Effector memory CD8-positive, alpha-beta T cell (primary cell): ENCODE measurements at places on chromosomes 4 and X.

- no peak for DNase-seq
Measured at GRCh38 chr4:127479031-127479622, 153.6 kb upstream of the INTU start.

DNA sequence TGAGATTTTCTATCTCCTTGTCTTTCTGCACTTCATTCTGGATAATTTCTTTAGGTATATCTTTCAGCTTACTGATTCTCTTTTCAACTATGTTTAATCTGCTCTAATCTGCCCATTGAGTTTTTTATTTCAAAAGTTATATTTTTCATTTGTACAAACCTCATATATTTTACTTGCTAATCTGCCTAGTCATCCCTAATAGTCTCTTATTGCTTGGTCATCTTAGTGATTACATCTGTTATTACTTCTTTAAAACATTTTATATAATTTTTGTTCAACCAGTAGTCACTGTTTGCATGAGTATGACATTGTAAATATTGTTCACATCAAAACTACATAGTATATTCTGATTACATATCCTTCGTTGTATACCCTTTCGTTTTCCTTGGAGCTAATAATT lies 32.4 kb downstream of the KANTR start:
- DNase-seq: no peak

- DNase-seq: no peak
Measured at GRCh38 chr4:118033148-118034052, 886 bp upstream of the NDST3 start.

DNA sequence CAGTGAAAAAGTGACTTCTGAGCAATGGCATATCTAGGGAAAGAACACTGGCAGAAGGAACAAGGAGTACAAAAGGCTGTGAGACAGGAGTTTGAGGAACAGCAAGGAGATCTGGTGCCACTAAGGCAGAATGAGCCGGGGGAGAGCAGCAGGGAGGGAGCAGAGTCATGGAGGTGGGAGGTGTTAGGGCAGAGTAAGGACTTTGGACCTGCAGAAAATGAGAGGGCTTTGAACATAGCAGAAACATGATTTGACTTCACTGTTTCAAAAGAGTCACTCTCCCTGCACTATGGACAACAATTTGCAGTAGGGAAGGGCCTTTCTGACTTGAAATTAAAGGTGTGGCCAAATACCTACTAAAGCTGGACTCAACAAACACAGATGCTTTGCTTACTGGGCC lies 356.2 kb downstream of the ADGRL3 start:
- no peak for DNase-seq

DNA sequence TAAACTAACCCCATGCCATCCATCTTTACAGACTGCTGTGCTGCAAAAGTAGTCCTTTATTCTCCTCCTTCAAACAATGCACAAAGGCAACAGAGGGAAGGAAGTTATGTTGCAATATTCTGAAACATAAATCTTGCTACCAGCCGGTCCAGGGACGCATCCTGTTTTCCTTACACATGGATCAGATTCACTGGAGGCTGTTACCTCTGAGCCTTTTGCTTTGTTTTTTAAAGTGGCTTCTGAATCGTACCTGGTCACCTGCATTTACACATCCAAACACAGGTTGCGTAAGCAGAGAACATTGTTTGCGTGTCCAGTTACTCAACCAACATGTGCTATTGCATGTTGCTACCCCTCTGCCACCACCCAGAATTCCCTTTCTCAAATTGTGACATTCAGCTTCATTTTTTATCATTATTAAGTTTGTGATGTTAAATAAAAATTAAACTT lies 8.8 kb downstream of the PPARGC1A start:
- no peak for DNase-seq

- peak; percentile 29 for DNase-seq
Measured at GRCh38 chr4:76993787-76994641, 44.5 kb downstream of the SEPTIN11 start.

DNA sequence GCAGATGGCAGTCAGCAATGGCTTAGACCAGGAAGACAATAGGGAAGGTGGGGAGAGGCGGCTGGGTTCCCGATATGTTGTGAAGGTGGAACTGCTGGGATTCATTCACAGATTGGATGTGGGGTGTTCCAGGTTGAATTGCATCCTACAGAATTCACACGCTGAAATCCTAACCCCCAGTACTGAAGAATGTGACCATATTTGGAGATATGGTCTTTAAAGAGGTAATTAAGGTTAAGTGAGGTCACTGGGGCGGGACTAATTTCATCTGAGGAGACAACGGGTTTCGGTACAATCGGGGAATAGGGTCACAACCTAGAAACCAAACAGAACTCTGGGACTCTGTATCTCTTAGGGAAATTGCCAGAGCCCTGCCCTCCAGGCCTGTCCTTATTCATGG lies 5.3 kb upstream of the CHRNA9 start:
- DNase-seq: no peak

- DNase-seq: no peak
Measured at GRCh38 chrX:39144956-39145355, 343.7 kb downstream of the MID1IP1 start.

- DNase-seq: no peak
Measured at GRCh38 chr4:158999166-158999682, 103.7 kb upstream of the RAPGEF2 start.

- no peak for DNase-seq
Measured at GRCh38 chr4:185846505-185847150, 34.6 kb upstream of the SORBS2 start.

GRCh38 chr4:35166466-35166865 lies 1077.8 kb downstream of the ARAP2 start:
- no peak for DNase-seq

DNA sequence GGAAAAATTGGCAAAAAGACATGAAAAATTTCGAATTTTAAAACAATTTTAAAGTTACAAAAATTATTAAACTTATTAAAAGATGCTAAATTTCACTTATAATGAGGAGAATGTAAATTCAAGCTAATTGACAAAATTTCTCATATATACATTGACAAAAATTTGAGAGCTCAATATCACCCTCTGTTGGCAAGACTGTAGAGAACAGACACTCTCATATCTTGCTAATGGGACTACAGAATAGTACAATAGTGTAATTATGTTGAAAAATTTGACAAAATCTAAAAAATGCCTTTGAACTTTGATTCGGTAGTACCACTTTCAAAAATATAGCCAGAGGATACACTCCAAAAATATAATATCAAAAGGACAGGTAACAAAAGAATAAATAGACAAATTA lies 29.8 kb downstream of the DCAF8L2 start:
- DNase-seq: no peak

DNA sequence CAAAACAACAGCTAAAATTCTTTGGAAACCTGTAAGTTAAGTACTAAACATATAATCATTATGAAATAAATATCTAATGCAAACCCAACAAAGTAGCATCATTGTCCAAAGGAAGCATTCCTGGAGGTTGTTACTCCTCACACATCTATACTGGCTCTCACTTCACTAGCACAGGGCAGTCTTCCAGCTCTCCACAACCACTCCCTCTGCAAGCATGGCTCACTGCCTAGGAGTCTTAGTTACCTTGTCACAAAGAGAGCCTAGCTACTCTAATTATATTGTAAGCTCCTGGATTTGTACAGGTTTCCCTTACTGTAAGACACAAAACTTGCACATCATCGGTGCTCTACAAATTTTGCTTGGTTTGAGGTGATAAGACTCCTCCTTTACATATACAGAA lies 76.1 kb downstream of the AMMECR1 start:
- DNase-seq: no peak

GRCh38 chr4:170672381-170672965 lies 582.7 kb upstream of the AADAT start:
- no peak for DNase-seq

DNA sequence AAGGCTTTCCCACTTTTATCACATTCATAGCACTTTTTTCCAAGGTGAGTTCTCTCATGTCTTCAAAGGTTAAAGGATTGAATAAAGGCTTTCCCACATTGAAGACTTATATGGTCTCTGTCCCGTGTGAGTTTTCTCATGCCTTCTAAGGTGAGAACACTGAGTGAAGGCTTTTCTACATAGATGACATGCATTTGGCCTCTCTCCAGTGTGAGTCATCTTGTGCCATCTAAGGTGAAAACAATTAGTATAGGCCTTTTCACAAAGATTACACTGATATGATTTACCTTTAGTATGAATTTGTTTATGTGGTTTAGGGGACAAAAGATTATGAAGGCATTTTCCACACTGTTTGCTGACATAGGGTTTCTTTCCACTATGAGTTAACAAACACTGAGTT lies 21.2 kb downstream of the USP17L30 start:
- DNase-seq: no peak

- no peak for DNase-seq
Measured at GRCh38 chr4:102639598-102639997, 121.2 kb downstream of the MANBA start.

DNA sequence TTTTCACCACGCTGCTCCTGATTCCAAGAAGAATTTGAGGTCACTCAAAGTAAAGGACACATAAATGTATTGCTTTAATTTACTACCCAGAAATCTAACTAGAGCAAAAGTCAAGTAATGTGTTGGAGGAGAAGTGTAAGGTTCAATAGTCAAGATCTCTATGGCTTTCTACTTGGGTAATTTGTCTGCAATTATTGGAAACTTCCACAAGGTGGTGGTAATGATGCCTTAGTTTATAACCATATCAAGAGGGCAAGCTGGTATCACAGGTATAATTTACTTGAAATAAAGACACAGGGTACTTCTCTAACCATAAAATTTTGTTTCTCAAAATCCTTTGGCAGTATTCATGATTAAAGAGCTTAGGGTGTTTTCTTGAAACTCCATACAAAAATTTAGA lies 10.2 kb upstream of the GRIA3 start:
- DNase-seq: no peak

DNA sequence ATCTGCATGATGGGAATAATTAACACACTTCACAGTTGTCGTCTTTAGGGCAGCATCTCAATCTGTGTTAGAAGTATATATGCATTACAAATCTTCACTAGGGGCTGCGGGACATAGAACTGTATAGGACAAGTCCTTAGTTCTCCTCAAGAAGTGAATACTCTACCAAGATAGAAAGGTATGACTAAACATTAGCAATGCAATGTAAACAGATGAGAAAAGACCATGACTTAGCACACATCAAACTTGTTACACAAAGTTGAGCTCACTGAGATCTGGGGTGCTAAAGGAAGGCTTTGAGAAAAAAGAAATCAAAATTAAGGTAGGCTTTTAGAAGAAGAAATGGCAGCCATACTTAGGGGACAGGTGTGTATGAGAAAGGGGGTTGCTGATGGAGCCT lies 182.1 kb upstream of the MAP3K15 start:
- DNase-seq: no peak

DNA sequence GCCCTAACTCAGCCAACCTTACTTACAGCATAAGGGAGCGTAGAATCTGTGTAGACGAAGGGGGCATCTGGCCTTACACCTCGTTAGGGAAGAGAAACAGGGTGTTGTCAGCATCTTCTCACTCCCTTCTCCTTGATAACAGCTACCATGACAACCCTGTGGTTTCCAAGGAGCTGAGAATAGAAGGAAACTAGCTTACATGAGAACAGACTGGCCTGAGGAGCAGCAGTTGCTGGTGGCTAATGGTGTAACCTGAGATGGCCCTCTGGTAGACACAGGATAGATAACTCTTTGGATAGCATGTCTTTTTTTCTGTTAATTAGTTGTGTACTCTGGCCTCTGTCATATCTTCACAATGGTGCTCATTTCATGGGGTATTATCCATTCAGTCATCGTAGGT lies 14.6 kb downstream of the PLP1 start:
- no peak for DNase-seq

DNA sequence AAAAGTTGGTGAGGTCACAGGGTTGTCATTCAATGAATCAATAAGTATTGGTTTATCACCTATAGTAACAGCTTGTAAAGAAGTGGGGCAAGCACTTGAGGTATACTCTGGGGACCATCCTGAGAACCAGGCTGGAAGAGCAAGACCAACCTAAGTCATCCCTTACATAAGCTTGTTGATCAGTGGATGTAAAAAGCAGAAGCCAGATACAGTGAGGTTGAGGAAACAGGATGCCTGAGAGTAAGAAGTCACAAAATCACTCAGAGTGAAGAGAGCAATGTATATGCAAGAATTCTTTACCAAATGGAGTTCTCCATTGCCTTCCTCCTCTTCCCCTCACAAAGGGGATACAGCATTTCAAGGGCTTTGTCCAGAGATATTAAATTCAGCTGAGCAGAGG lies 76.3 kb upstream of the PACRGL start:
- no peak for DNase-seq

- DNase-seq: no peak
Measured at GRCh38 chr4:85818700-85819099, 343.8 kb downstream of the ARHGAP24 start.

GRCh38 chr4:57117491-57117890 lies 7.3 kb upstream of the IGFBP7 start:
- DNase-seq: no peak

DNA sequence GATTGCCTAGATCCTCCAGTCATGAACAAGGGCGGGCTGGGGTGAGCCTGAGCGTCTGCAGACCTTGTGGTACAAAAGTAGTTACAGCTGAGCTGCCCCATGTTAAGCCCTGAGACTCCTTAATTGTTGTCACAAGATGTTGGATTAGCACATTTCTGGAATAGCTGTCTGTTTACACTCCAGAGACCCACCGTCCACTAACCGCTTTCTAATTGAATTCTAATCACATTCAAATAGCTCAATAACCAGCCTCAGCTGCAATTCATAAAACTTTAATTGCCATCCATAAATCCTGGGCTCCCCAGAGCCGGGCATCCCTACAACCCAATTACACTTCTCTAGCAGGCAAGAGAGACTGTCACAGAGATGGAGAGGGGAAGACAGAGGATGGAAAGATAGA lies 1.6 kb upstream of the GSX2 start:
- DNase-seq: no peak

- no peak for DNase-seq
Measured at GRCh38 chrX:41688156-41688555, 617 bp upstream of the GPR34 start.

GRCh38 chrX:72685018-72685417 lies 29.1 kb downstream of the PHKA1 start:
- DNase-seq: no peak

- no peak for DNase-seq
Measured at GRCh38 chr4:168995537-168996295, 14.3 kb downstream of the CBR4 start.

DNA sequence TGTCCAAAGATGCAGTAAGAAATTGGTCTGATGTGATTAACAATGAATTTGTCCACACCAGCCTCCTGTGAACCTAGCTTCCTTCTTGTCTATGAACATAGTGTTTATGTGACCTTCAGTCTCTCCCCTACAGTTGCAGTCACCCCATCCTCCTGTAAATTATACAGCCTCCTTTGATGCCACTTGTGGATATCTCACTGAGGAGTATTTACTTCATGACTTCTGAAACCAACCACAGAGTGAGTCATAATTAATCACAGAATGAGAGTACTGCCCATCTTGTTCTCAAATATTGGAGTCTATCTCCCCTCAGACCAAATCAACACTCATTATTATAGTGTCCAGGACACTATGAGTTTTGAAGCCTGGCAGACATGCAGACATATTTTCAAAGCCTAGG lies 27.3 kb upstream of the XAGE2 start:
- DNase-seq: no peak

GRCh38 chrX:136130931-136131833 lies 16.2 kb upstream of the FHL1 start:
- DNase-seq: no peak

- no peak for DNase-seq
Measured at GRCh38 chr4:1266881-1267763, 18.2 kb upstream of the CTBP1 start.

- DNase-seq: no peak
Measured at GRCh38 chr4:173529477-173530325, at the start of gene HAND2. Gene HAND2, minus strand, starts transcription at chr4:173530229. Its CDS starts 940 bp downstream, at chr4:173529289.
